ENCODE measurements at places on chromosomes 12 and 14. TPM values are rescaled to one million over a fixed set of nuclear protein-coding genes. Genes with fewer than 3 reads are reported as not detected.

PPP1R1A gene
- total RNA-seq = not detected

SLCO1B1 gene
- not detected for total RNA-seq

KCNJ8 gene
- not detected for total RNA-seq

GRCh38 chr14:102052522-102052921 is 34.3 kb downstream of the HSP90AA1 start:
- DNase-seq = no peak
- H3K4me3 ChIP-seq = no peak overlapping the region
- H3K36me3 ChIP-seq = peaks cover 26% of the 10 kb centered on the region
- peaks cover 3% of the 10 kb centered on the region for H3K4me1 ChIP-seq

DNA sequence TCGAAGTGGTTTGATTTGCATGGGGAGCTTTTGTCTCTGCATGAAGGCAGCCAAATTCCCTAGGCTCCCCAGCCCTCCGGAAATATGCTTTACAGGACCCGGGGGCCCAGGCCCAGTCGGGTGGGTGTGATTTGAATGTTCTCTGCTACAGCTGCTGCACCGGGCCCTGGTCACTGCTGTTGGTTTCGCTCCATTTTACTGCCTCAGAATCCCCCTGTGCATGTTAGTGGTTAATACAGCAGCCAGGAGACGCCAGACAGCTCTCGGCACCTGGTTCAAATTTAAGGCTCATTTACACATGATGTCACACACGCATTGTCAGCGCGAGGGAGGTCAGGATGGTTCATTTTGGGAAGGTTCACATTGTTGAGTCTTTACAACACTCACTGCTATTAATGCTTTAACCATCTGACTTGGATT is 99.6 kb downstream of the SLC38A6 start:
- no peak overlapping the region for H3K27ac ChIP-seq
- no peaks in the 10 kb centered on the region for H3K27me3 ChIP-seq
- H3K4me1 ChIP-seq = no peaks in the 10 kb centered on the region
- no peak for DNase-seq
- H3K4me3 ChIP-seq = no peak overlapping the region
